IMR-90 (cell line): ENCODE measurements at places on chromosomes 7 and 10. TPM values are rescaled to one million over a fixed set of nuclear protein-coding genes. Genes with fewer than 3 reads are reported as not detected.

- DNase-seq, result no peak
These were observed 3.5 kb downstream of the SHH start for GRCh38 chr7:155808549-155809331.

DNA sequence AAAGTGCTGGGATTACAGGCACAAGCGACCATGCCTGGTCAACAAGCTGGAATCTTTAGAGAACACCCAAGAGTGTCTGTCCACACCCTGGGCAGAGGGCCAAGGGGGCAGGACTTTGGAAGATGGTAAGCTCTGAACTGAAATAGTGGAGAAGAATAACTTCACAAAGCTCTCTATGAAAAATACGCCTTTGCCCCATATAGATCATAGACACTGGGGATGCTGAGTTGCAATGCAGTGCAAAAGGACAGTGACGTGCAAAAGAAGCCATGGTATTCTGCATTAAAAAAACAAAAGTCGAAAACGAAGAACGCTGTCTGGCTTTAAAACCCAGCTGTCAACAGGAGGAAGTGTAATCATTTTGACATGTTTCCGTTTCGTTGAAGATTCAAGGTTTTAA, 353.6 kb downstream of the CALN1 start:
- no peak for DNase-seq

DNA sequence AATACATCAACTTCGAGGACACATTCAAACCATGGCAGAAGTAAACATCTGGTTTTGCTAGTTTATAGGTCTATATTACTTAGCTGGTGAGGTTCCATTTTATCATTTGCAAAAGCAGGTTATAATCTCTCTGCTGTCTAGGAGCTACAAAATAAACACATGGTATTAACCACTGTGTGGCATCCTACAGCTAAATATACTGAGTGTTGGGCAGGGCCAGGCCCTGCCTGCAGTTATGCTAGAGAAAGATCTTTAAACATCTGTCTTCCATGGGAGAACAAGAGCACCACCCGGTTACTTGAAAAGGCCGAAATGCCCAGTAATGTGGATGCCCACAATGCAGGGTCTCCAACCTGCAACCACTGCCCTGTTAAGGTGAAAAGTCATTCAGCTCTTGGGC, 20.6 kb upstream of the FKBP9 start:
- no peak for DNase-seq

GRCh38 chr10:104617831-104618230, 23.3 kb upstream of the SORCS3 start:
- no peak for DNase-seq

Gene PTTG1IP2
- not detected in 2 replicates for polyA plus RNA-seq

Gene ZC3HAV1
- 9.6 and 9.9 TPM in 2 replicates for polyA plus RNA-seq
